ENCODE measurements at places on chromosomes 2 and 18.

- peak; percentile 21 for DNase-seq
These were observed 407.5 kb upstream of the RGPD4 start for GRCh38 chr2:107419191-107419590.

DNA sequence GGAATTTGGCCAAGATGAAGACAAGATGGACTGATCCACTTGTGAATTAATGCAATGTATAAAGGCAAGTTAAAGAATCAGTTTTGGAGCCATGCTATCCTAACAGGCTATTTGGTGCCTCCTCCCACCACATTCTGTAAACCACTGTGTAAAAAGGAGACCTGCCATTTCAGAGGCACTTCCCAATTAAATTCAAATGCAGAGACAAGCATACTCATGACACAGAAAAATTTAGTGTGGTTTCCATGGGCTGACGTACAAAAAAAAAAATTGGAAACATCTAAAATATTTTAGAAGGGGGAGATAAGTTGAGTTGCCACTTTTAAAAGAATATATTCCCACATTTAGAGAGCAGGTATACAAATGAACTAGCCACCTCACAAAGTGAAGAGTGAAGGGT lies 112.1 kb downstream of the TCF4 start:
- DNase-seq, result no peak

GRCh38 chr18:47858607-47859006 lies 71.9 kb downstream of the SMAD2 start:
- no peak for DNase-seq

DNA sequence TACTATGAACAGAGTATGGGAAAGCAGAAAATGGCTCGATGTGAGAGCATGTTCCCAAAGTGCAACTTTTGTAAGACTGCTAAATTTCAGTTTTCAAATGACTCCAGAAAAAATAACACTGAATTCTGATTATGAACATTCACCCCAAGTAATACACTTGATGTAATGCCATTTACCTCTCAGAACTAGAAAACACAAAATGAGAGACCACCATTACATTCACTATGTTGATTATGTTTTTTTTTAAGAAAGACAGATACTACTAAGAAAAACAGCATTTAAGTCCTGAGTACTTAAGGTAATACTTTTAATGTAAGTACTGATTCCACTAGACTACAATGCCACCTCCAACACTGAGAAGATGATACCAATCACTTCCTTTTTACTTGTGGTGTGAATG lies 38.5 kb downstream of the SFT2D3 start:
- no peak for DNase-seq

GRCh38 chr2:36965206-36965605 lies 1.1 kb downstream of the STRN start:
- no peak for DNase-seq

DNA sequence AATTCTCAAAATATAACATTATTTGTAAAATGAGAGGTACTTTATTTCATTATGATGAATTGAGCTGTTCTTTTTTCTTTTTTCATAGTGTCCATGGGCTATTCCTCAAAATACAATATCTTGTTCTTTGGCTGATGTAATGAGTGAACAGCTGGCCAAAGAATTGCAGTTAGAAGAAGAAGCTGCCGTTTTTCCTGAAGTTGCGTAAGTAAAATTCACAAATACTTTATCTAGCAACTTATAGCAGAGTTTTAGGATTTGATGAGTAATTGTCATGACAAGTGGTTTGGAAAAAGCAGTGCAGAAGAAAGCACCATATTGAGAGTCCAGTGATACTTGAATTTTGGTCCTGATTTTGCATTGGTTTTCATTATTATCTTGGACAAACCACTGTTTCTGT lies 9.8 kb downstream of the RIOK3 start:
- DNase-seq, result no peak

- DNase-seq, result no peak
These were observed 89.8 kb upstream of the ITGA4 start for GRCh38 chr2:181367411-181367810.

- no peak for DNase-seq
These were observed 418.2 kb upstream of the HNRNPA3 start for GRCh38 chr2:176794392-176794791.

DNA sequence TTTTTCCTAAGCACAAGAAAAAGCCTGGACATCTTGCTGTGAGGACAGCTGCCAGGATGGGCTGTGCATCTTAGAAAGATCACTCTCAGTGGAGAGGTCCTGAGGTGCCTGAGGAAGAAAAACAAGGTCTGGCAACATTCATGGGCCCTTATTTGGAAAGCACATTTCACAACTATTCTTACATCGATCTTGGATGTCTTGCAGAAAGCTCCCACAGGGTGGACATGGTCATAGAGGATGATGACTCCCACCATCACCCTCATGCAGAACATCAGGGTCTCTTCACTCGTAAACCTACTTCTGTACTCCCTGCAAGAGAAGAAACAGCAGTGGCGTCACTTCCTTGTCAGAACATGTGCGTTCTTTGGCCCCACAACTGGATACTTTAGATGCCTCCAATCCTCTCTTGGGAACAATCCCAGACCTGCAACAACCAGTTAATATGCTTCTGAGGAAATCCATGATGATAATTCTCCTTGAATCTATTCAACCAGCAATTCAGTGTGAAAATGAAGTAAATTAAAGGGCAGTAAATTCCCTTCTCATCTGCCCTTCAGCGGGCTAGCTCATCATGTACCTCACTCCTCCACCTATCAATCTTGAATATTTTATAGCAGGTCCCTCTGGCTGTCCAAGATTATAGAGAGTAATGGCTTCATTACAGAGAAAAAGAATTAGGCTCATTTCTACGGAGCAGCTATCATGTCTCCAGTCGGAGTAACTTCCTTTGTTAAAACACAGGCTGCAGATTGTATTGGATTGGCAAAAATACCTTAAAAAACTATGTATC lies 106.2 kb downstream of the CYRIA start:
- no peak for DNase-seq

DNA sequence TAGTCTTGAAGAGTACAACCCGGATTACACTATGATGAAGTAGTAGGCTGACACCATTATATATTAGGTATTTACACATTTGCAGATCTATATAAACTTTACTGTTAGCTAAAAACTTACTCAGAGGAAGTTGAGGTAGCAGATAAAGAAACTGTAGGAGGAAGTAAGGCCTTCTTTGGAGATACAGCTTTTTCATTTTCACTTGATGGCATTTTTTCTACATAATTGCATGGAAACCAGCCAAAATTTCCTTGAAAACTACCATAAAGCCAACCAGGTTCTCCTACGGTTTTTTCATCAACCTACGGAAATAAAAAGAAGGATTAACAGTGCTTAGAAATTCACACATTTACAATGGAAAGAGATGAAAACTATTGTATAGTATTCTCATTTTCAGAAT lies 86.6 kb downstream of the FAM228A start:
- no peak for DNase-seq

DNA sequence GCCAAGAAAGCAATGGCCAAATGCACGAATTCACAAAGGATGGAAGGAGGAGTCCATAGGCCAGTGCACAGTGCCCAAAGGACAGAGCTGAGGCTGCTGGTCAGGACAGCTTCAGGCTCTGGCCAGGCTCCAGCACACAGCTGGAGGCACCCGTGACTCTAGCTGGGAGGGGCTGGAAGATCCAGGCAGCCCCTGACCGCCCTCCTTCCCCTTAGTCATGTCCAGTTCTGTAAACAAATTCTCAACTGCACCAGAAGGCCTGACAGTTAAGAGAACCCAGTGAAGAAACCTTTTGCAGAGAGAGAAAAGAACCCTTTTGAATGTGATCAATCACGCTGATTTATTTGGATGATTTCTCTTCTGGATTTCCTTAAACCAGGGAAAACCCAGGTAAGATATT lies 7.7 kb upstream of the YWHAQ start:
- DNase-seq, result peak; percentile 71

DNA sequence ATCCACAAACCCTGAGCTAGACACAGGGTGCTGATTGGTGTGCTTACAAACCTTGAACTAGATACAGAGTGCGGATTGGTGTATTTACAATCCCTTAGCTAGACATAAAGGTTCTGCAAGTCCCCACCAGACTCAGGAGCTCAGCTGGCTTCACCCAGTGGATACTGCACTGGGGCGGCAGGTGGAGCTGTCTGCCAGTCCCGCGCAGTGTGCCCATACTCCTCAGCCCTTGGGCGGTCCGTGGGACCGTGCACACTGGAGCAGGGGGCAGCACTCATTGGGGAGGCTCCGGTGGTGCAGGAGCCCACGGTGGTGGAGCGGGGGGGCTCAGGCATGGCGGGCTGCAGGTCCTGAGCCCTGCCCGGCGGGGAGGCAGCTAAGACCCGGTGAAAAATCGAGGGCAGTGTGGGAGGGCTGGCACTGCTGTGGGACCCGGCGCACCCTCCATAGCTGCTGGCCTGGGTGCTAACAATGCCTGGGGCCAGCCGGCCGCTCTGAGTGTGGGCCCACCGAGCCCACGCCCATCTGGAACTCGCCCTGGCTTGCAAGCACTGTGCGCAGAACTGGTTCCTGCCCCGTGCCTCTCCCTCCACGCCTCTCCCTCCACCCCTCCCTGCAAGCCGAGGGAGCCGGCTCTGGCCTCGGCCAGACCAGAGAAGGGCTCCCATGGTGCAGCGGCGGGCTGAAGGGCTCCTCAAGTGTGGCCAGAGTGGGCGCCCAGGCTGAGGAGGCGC lies 75.6 kb downstream of the MOB4 start:
- DNase-seq, result peak; percentile 16

GRCh38 chr2:68057658-68058396 lies 5.0 kb downstream of the C1D start:
- no peak for DNase-seq

- DNase-seq, result no peak
These were observed 813 bp downstream of the NDC80 start for GRCh38 chr18:2572171-2572569.

- peak; percentile 64 for DNase-seq
These were observed 68.5 kb downstream of the ETAA1 start for GRCh38 chr2:67465623-67466022.

Measured in NCI-H1417 (cell line).